ENCODE measurements at places on chromosomes 1 and 21.

DNA sequence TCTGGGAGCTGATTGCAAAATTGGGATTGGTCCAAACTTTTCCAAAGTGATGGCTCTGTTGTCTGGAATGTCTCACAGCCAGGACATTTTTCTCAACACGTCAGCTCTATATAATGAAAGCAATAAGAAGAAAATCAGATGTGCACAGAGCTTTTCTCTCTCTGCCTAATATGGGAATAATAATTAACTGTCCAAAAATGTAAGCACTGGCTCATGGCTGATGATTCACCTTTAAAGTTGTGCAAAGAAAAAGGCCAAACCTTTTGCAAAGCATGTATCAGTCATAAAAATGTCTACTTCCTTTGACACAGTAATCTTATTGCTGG, 30.4 kb downstream of the ZNF281 start:
- DNase-seq = no peak

DNA sequence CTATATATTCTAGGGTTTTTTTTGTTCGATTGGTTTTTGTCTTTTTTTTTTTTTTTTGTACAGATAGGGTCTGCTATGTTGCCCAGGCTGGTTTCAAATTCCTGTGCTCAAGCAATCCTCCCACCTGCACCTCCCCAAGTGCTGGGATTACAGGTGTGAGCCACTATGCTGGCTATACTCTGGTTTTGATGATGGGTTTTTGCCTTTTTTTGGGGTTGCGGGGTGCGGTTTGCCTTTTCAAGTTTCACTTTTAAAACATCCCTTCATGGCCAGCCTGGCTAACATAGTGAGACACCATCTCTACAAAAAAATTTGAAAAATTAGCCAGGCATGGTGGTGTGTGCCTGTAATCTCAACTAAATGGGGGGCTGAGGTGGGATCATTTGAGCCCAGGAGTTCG, 10.0 kb downstream of the KDM5B start:
- no peak for DNase-seq

- DNase-seq = no peak
These were observed 86.5 kb upstream of the IFFO2 start for GRCh38 chr1:19042675-19043578.

DNA sequence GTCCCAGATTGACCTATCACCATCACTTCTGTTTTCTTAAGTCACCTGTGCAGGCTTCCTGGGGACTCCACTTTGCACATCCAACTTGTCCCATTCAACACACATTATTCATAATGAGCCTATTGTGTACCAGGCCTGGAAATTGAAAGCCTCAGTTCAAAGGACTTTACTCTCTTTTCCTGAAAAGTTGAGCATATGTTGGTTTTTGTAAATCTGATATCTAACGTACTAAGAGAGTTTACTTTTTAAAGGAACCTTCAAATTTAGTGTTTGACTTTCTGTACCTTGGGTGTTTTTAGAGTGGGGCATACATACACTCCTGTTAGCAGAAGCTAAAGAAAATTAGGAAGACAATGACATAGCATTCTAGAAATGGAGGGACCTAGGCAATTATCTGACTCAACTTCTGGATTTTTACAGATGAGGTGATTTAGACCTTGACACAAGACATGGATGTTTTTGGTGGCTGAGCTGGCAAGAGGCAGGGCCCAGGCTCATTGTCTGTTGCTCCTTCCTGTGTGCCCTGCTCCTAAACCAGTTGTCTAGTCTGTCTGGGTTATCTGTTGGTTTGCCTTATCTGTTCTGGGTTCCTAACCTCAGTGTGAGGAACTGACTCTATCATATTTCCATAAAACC, 336.5 kb downstream of the RPS6KC1 start:
- no peak for DNase-seq
